ENCODE measurements at places on chromosomes 5 and 9.

GRCh38 chr9:89481538-89481915 is 16.4 kb downstream of the SEMA4D start:
- DNase-seq: no peak

GRCh38 chr9:111250875-111251842 is 78.9 kb downstream of the OR2K2 start:
- no peak for DNase-seq

GRCh38 chr5:104170926-104171325 is 608.3 kb upstream of the NUDT12 start:
- DNase-seq: no peak

GRCh38 chr5:174903172-174903732 is 178.9 kb downstream of the MSX2 start:
- no peak for DNase-seq

- DNase-seq: no peak
Measured at GRCh38 chr9:135983208-135984071, 22.3 kb upstream of the UBAC1 start.

DNA sequence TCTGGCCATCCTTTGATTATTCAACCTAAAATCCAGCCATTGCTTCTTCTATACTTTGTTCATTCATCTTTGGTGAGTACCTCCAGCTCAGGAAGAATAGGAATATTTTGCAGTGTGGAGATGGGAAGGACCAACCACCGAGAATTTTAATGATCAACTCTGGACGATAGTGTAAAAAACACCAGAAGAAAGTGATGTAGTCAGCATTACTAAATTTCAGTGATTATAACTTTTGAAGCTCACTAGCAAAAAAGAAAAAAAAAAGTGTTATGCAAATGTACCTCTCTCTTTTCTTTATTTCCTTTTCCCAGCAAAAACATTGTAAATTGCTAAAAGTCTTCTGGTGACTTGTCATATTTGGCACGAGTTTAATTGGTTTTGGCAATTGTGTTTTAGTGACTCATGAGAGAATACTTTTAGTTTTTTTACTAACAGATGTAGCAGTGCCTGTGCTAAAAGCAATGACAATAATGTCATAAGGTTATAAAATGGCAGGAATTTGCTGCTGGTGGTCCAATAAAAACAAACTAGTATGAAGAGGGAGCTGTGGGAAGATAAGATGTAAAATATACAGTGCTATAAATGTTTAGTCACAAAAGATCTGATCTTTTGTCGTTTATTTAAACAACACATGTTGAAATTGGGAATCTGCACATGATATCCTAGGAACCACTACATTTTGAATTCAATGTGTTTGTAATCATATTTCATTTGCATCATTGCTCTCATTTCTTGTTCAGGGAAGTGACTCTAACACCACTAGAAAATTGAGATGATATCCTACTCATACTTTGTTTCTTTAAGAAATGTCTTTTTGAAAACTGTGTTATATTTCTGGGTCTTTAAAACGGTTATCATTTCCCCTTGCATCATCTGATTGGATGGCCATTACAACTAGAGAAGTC is 81.3 kb upstream of the ERCC6L2 start:
- DNase-seq: peak; percentile 18

DNA sequence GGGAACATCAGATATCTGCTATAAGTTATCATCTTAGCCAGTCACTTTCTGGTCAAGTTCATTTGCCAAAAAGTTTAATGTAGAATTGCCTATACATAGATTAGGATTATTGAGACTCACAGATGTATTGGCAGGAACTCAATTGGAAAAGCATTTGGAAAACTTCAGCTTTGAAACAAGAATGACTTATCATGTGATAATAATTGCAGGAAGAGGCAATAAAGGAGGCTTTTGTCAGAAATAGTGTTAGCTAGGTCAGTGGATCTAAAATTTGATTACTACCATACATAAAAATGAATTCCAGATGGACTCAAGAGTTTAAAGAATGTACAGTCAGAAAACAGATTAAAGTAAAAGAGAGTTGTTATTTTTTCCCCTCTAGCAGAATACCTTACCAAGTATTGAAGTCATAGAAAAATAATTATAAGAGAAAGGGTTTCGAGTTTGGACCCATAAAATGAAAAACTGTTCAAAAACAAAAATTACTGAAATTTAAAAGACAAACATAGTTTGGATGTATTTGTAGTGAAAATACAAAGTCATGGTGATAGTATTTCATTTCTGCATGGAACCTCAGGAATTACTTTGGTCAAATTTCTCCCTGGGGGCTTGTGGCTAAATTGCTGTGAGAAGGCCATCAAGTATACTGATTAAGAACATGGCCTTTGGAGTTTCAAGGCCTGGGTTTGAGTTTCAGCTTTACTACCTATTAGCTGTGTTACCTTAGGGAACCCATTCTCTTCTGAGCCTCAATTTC is 159.9 kb downstream of the TMEM38B start:
- DNase-seq: no peak

GRCh38 chr5:129856325-129856724 is 47.9 kb upstream of the CHSY3 start:
- no peak for DNase-seq

DNA sequence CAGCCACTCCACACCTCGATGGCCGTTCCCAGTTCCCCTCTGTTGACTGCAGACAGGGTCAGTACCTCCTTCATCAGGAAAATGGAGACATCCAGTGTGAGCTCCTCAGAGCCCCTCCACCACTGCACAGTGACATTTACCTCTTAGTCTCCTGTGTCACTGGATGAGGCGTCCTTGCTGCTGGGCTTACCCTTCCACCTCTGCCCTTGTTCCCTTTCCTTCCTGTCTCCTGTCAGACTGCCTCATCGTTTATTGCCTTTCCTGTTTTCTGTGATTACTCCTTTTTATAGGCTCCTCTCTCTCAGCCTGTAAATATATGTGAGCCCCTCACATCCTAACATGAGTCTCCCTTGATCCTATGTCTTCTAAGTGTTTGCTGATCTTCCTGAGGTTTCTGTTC is 23.2 kb upstream of the SPTAN1 start:
- no peak for DNase-seq

DNA sequence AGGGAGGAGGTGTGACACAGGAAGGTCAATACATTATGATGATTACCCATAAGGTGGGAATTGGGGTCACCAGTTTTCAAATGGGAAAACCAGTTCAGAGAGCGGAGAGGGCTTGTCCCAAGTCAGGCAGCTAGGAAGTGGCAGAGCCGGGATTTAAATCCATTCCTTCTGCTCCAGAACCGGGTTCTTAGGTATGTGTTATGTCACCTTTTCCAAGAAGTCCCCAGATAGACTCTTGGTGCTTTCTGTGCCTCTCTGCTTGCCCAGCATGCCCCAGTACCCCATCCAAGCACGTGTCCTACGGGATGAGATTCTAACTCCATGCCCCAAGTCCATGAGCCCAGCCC is 69.9 kb downstream of the LMX1B start:
- DNase-seq: no peak

DNA sequence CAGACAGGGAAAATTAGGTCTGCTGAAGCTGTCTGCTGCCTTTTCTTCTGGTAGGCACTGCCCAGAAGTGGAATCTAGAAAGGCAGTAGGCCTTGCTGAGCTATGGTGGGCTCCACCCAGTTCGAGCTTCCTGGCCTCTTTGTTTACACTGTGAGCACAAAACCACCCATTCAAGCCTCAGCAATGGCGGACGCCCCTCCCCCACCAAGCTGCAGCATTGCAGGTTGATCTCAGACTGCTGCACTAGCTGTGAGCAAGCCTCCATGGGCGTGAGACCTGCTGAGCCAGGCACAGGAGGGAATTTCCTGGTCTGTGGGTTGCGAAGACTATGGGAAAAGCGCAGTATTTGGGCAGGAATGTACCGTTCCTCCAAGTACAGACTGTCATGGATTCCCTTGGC is 18.5 kb downstream of the AGTPBP1 start:
- no peak for DNase-seq

- no peak for DNase-seq
Measured at GRCh38 chr9:110148384-110148783, 59.6 kb downstream of the C9orf152 start.

- no peak for DNase-seq
Measured at GRCh38 chr9:82554381-82554780, 508.6 kb downstream of the RASEF start.

- no peak for DNase-seq
Measured at GRCh38 chr5:34494111-34494755, 161.9 kb upstream of the RAI14 start.

- DNase-seq: no peak
Measured at GRCh38 chr5:107597247-107597646, 73.5 kb downstream of the EFNA5 start.

- no peak for DNase-seq
Measured at GRCh38 chr5:5356765-5357164, 65.7 kb upstream of the ICE1 start.

GRCh38 chr5:148830211-148830610 is 3.8 kb downstream of the ADRB2 start:
- peak; percentile 21 for DNase-seq

GRCh38 chr9:111870774-111871498 is 25.7 kb upstream of the UGCG start:
- no peak for DNase-seq

DNA sequence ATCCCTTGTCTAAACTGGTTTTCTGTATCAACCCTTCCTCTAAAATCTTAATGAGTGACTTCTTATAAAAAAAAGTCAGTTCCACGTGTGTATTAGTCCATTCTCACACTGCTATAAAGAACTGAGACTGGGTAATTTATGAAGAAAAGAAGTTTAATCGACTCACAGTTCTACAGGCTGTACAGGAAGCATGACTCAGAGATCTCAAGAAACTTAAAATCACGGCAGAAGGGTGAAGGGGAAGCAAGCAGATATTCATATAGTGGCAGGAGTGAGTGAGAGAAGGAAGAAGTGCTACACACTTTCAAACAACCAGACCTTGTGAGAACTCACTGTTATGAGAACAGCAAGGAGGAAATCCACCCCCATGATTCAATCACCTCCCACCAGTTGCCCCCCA is 307.8 kb upstream of the ARRDC3 start:
- DNase-seq: no peak

GRCh38 chr5:140796718-140797095 is 2.1 kb downstream of the PCDHA2 start:
- no peak for DNase-seq

DNA sequence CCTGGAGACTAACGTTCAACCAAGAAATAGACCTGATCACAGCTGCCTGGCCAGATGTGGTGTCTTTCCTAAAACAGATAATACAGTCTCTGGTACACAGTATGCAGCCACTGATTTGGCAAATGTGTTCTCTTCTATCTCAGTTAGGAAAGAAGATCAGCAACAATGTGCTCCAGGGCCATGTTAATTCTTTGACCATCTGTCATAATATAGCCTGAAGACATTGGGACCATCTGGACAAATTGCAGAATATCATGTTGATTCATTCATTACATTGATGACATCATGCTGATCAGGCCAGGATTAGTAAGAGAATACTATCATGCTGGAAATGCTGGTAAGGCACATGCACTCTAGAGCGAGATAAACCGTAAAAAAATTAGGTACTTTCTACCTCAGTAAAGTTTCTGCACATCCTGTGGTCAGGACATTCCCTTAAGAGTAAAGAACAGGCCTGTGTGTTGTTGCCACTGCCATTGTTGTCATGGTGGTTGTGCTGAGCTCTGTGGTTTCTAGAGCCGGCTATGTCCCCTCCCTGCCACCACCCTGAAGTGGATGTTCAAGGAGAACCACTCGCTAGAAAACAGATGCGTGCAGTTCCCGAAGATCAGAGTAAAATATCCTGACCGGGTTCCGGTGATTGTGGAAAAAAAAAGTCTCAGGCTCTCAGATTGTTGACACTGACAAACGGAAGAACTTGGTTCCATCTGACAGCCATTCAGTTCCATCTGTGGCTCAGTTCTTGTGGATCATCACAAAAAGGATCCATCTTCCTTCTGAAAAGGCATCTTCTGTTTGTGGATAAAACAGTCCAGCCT is 6.4 kb upstream of the JMY start:
- peak; percentile 33 for DNase-seq

DNA sequence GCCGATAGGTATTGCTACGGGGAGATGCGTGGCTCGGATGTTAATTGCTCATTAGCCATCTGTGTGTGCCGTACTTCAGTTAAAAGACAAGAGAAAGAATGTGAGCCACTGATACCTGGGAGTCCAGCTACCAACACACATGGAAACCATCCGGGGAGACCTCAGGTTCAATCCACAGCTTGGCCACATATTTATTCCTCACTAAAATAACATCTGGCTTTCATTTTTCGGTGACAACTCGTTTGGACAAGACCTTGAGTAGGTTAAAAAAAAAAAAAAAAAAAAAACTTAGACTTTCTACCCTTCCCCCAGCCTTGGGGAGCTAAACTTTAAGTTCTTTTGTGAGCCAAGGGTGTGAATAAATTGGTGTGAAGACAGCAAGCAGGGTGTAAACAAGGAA is 84.1 kb downstream of the SLIT3 start:
- DNase-seq: no peak

DNA sequence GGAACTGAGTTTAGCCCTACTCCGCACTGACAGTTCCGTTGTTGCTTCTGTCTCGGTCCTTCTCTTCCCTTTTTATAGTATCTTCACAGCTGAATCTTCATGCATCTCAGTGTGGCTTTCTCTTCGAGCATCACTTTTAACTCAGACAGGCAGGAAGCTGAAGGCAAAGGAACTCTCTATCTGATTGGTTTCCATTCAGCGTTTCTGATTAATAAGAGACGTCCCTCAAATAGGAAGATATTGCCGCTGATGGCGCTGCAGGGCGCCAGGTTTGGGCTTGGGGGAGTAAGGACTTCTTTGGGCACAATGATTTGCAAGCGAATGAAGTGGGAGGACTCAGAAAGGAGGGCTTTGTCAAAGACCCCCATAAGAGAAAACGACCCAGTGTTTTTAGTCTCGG is at the start of gene CDH9:
TSS of gene CDH9 (minus strand) at position 111 of the 400 bp plus-strand sequence. CDS start 50,253 bp downstream, outside the sequence.
- DNase-seq: no peak

DNA sequence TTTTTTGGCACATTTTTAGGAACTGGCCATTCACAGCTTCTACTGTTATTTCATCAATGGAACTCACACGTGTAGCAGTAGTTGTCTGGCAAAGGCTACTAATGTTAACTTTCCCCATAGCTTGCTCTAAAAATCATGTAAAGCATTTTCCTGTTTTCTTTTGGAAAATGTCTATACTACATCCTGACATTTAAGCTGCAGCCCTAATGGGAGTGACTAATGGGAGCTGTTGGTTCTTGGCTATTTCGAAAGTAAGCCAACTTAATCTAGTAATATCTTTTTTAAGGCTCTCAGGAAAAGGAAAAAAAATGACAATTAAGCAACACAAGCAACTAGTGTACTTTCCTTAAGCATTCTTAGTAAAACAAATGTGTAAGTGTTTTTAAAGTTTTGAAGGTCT is 169.2 kb downstream of the SLC12A2 start:
- DNase-seq: no peak
